ENCODE measurements at places on chromosomes 2 and 18.
A peak's percentile ranks its signal among the peaks of the same experiment; 100 is the strongest.

DNA sequence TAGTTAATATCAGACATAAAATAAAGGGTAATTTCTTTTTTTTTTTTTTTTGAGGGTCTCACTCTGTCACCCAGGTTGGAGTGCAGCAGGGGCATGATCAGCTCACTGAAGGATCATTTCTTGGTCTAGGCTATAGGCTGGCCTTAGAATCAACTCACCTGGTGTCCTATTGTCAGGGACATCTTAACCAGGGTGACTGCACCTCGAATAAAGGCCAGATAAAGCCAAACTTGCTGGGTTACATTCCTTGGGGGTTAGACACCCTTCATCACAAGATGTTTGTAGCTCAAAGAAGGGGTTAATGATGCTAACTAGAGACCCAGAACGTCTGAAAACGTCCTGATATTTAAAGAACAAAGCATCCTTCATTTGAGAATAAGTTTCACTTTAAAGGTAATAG lies 17.9 kb downstream of the SPATA3 start:
- DNase-seq = no peak

DNA sequence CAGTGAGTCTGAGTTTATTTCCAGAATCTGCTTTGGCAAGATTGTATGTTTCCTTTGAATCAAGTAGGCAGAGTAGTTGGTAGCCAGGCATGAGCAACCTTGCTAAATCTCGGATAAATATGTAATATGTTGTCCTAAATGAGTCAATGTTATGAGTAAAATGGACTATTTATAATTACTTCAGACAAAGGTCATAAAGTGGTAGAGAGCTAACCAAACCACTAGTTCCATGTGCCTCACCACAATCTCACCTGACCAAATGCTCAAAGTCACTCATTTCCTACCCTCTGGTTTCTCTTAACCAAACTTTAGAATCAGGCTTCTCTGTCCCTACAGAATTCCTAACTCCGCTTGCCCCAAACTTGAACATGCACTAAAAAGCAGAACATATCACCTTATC lies 261.2 kb upstream of the FSIP2 start:
- no peak for DNase-seq

GRCh38 chr18:69945220-69946114 lies 2.2 kb downstream of the CD226 start:
- no peak for DNase-seq

- no peak for DNase-seq
These were observed 56.4 kb downstream of the NRXN1 start for GRCh38 chr2:50975546-50975945.

- DNase-seq = no peak
These were observed 373.6 kb downstream of the NYAP2 start for GRCh38 chr2:225773148-225773547.

GRCh38 chr2:88831792-88832248 lies 140.3 kb downstream of the RPIA start:
- no peak for DNase-seq

- no peak for DNase-seq
These were observed 129.7 kb downstream of the OSR1 start for GRCh38 chr2:19228715-19229114.

DNA sequence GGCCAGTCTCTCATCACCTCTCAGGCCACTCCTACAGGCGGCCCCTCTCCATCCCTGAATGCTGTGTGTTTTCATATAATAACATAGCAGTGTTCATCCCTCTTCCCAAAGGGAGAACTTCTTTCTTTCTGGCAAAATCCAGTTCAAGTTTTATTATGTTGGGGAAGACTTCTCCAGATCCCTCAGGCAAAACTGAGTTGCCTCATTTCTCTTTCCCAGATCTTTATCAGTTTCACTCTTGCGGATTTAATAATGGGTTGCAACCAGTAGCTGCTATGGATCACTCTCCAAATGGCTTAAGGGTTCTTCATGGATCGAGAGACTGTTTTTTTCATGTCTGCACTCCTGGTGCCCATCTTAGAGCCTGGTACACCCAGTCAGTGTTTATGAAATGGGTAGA lies 129.9 kb downstream of the FHOD3 start:
- no peak for DNase-seq

GRCh38 chr18:31432316-31432715 lies 15.2 kb upstream of the DSG3 start:
- no peak for DNase-seq

GRCh38 chr2:28319118-28320008 lies 73.3 kb upstream of the FOSL2 start:
- no peak for DNase-seq

DNA sequence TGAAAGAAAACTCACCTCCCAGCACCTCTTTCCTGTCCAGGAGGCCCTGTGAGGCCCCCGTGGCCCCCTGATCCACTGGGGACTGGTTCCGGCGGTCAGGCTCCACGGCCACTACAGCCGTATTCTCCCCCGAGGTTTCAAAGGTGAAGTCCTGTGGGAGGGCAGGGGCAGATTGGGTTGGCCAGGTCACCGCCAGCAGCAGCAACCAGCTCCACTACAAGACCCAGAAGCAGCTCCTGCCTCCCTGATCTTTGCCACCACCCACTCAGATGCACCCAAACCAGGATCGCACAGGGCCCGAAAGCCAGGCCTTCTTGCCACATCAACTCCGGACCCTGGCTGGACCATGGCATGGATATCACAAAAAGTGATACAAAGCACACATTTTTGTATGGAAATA lies 21.9 kb downstream of the SDC1 start:
- DNase-seq = no peak

- no peak for DNase-seq
These were observed 1.7 kb upstream of the ONECUT2 start for GRCh38 chr18:57433482-57433881.

GRCh38 chr2:62999905-63000304 lies 50.7 kb upstream of the OTX1 start:
- no peak for DNase-seq

DNA sequence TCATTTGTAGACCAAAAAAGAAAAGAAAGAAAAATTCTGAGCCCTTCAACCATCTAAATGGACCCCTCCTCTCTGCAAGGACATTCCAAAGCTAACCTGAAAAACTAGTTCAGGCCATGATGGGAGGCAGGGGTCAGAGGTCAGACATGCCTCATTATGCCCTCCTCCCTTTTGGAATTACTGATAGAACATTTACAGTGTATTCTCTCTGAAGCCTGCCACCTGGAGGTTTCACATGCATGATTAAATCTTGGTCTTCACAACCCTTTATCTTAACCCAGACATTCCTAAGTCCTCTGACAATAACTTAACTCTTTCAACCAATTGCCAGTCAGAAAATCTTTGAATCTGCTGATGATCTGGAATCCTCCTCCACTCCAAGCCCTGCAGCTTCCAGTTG lies 86.0 kb downstream of the SPP2 start:
- no peak for DNase-seq

- peak; percentile 37 for DNase-seq
These were observed 12.3 kb upstream of the ASNSD1 start for GRCh38 chr2:189648846-189649509.

GRCh38 chr18:57081899-57082298 lies 65.0 kb upstream of the BOD1L2 start:
- DNase-seq = no peak

All from AG04450 (cell line).